Hepatocyte (in vitro differentiated cells): ENCODE measurements at places on chromosomes 1 and 21. TPM values are rescaled to one million over a fixed set of nuclear protein-coding genes. Genes with fewer than 3 reads are reported as not detected.

The SFPQ gene
- 138 and 183 TPM in 2 replicates for total RNA-seq

- no peak for DNase-seq
These were observed 132.7 kb downstream of the DMRTB1 start for GRCh38 chr1:53591924-53592323.

- DNase-seq: peak; percentile 30
These were observed 125.4 kb upstream of the TMEM51 start for GRCh38 chr1:15028102-15028501.

GRCh38 chr1:95168761-95169351 lies 51.7 kb downstream of the TLCD4 start:
- peak; percentile 8 for DNase-seq

DNA sequence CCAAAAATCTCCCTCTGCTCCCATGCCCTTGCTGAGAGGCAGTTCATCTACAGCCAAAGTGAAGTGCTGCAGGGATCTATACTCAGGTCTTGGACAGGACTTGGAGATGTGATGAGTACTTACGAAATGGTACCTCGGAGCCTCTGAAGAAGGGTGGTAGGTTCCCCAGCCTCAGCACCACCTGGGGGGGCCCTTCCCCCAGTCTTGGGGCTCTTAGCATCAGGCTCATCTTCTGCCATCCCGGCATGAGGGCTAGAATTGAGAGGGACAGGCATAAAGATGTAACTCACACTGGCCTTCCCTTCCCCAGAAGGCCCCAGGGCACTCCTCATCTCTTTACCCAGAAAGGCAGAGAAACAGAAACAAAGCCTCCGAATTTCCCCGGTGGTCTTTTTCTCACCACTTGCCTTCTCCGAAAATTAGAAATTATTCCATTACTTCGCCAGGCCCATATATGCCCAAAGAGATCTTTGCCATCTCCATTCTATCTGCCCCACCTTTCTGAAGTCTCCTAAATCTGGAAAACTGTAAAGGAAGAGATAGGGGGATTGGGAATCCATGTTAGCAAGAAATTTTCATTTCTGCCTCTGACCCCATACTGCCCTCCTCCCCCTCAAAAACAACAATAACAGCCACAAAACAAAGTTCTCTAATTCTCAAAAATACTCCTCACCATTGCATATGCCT lies 827 bp downstream of the RFX5 start:
- peak; percentile 10 for DNase-seq
